Stimulated activated CD8-positive, alpha-beta memory T cell treated with anti-CD3 and anti-CD28 coated beads, Interleukin-15, amount 100 ng/mL, for 4 hours (primary cell): ENCODE measurements at places on chromosomes 11 and 22.

GRCh38 chr22:48359613-48359965, 1468.1 kb downstream of the BRD1 start:
- DNase-seq: no peak

- no peak for DNase-seq
Measured at GRCh38 chr22:47294576-47294975, 532.1 kb downstream of the TBC1D22A start.

DNA sequence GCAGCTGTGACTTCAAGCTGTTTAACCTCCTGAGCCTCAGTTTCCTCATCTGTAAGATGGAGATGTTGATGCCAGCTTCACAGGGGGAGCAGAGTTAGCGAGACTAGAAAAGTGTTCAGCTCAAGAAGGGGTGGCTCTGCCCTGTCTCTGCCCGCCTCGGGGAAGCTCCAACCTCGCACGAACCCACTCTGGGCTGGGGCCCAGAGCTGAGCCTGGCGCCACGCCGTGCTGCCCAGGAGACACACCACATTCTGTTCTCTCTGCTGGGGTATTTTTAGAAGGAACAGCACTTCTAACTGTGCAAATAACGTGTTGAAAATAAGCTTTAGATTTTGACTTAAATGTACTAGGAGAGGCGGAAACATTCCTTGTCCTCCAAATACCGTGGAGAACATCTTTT, 74.1 kb downstream of the PHF21B start:
- DNase-seq: no peak

DNA sequence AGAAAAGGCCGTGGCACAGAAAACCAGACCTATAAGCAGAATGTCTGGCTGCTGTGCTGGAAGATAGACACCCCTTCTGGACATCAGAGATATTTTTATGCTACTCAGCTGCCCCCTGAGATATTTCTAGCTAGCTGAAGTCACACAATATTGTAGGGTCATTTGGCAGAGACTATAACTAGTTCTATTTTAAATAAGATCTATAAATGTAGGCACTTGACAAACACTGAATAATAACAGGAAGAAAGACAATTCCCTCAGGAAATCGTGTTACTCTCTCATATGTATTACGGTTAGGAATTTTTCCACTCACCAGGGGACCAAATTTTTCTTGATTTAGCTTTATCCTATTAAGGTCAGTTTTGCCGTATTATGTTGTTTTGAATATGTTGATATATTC, 845.4 kb downstream of the OPCML start:
- no peak for DNase-seq

GRCh38 chr22:24028533-24028932, 17.4 kb downstream of the CABIN1 start:
- DNase-seq: no peak

GRCh38 chr11:35214792-35215193, 75.8 kb downstream of the CD44 start:
- no peak for DNase-seq

- no peak for DNase-seq
Measured at GRCh38 chr11:15627560-15627959, 512.8 kb downstream of the INSC start.

DNA sequence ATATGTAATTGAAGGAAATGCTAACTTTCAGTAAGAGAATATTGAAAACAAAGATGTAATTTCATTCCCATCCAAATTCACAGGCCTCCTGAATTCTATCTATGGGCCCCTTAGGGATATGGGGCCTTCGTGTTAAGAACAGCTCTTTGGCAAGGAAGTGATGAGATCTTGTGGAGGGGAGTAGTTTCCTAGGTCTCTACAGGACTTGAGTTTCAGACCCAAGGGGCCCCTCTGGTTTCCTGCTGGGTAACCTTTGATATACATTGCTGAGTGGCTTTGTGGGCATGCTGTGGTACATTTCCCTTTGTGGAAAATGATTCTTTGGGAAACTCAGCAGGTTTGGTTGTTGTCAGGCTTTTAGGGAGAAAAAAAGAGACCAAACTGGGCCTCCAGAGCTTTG, 6.2 kb downstream of the STIM1 start:
- no peak for DNase-seq

GRCh38 chr22:47331750-47332149, 569.3 kb downstream of the TBC1D22A start:
- no peak for DNase-seq

- DNase-seq: no peak
Measured at GRCh38 chr11:133559382-133559781, 27.1 kb upstream of the OPCML start.

DNA sequence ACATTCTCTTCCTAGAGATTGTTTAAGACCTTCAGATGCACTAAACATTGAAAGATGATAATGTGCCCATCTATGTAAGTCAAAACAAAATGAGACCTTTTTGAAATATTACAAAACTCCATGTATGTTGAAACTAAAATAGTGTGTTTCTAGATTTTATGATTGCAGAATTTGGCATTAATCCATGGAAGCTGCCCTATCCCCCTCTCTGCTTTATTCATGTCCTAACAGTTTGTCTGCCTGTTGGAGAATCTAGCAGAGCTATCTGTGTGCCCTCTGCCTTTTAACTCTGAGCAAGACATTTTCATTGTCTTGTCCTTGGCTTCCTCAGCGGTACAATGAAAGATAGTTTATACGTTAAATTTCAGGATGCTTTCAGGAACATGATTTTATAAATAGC, 105.5 kb downstream of the FAT3 start:
- no peak for DNase-seq

GRCh38 chr11:18844753-18845367, 53.3 kb upstream of the PTPN5 start:
- no peak for DNase-seq
